ENCODE measurements at places on chromosomes 4 and X.

DNA sequence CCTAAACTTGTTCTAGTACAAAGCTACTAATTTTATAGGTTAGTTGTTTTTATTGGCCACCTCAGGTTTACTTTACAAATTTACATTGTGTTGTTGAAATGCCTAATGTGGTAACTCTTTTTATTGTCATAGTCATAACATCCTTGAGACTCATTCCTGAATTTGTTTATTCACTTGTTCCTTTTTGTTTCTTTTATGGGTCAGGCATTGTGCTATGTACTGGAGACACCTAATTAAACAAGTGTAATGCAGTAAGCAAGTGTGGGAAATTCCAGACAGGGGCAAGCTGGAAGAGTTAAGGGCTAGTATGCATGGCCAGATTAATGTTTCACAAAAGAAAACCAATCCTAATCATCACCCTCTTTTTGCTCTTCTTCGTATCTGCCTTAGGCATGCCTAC lies 30.5 kb upstream of the TTC29 start:
- DNase-seq = no peak

DNA sequence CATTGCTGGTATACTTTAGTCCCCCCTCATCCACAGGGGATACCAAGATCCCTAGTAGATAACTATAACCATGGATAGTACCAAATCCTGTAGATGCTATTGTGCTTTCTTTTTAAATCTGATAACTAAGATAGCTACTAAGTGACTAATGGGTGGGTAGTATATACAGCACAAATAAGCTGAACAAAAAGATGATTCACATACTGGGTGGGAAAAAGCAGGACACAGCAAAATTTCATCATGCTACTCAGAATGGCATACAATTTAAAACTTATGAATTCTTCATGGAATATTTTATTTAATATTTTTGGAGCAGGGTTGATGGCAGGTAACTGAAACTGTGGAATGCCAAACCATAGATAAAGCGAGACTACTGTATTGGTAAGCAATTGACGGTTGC lies 161.6 kb downstream of the IL15 start:
- no peak for DNase-seq

DNA sequence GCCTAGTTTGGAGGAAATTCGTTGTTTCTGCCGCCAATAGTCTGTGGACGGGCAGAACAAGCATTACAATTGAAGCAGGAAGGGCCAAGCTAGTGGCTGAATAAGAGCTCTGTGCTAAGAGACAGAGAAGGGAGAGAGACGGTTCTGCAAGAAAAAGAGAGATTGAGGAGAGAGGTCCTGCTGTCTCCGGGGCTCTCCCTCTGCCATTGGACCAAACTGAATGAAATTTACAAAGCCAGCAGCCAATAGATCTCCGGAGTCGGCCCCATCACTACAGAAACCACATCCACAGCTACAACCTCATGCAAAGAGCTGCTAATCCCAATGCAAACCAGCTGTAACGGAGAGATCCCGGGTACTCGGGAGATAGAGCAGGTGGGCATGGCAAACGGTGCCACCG lies at the start of gene NLGN4X:
TSS of gene NLGN4X (minus strand) at position 148 of the 400 bp plus-strand sequence. CDS start 77,401 bp downstream, outside the sequence.
- DNase-seq = no peak

- peak; percentile 55 for DNase-seq
Measured at GRCh38 chr4:80266902-80267380, 477 bp downstream of the FGF5 start.

- no peak for DNase-seq
Measured at GRCh38 chrX:20567108-20567507, 300.4 kb upstream of the RPS6KA3 start.

DNA sequence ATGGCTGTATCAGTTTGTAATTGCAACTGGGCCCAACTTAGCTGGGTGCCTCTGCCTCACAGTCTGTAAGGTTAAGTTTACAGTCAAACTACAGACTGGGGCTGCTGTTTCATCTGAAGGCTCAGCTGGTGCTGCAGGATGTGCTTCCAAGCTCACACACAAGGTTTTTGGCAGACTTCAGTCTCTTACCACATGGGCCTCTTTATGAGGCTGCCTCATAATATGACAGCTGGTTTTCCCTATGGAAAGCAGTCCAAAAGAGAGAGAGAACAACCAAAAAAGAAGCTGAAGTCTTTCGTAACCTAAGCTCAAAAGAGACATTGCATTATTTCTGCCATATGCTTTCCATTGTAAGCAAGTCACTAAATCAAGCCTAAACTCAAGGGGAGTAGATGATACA lies 271.7 kb downstream of the DCTD start:
- DNase-seq = no peak

GRCh38 chr4:174406383-174406782 lies 115.9 kb downstream of the HPGD start:
- no peak for DNase-seq

DNA sequence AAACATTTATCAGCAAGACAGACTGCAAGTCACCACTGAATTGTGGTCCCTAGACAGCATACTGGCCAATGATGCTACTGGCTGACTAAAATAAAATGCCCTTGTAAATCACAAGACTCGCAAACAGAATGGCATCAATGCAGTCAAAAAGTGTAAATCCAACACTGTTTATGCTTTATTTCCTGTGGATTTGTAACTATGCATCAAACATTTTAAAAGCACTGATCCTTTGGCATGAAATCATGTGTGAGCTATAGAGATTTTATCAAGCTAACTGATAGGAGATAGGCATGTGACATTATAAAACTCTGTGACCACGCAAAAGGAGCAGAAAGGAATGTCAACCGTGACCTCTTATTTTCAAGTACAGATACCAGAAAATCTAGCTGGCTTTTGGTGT lies 20.8 kb downstream of the MBNL3 start:
- DNase-seq = no peak

GRCh38 chr4:171221181-171221580 lies 592.0 kb upstream of the GALNTL6 start:
- DNase-seq = no peak

DNA sequence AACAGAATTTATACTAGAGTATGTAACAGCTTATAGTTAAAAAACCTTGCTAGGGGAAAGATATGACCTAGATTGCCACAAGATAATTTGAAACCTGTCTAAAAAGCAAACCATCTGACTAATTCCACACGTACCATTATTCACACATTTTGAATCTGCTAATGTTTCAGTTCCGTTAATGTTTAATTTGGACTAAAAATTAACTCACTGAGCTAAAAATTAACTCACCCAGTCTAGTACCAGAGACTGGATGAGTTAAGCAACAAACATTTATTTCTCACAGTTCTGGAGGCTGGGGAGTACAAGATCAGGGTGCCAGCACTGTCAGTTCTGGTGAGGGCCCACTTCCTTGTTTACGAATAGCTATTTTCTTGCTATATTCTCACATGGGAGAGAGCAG lies 231.5 kb upstream of the DIAPH2 start:
- peak; percentile 57 for DNase-seq

GRCh38 chrX:111444881-111445280 lies 32.9 kb upstream of the DCX start:
- DNase-seq = no peak

DNA sequence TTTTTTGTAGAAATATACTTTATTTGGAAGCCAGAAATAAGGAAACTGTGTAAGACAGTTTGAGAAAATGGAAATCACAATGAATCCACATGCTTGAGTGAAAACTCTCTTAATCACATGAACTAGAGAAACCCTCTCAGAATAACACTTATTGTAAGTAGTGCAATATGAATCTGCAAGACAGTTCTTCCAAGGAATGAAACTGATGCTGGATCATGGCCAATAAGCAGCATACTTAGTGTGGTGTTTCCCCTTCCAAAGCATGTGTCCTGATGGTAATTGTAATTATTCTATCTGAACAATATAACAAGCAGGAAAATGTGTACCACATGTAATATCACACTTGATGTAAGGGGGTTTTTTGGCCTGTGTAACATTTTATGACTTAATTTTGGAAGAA lies 1870.5 kb upstream of the TENM3 start:
- DNase-seq = no peak

- DNase-seq = no peak
Measured at GRCh38 chrX:87468941-87469340, 48.7 kb upstream of the KLHL4 start.

GRCh38 chr4:38014421-38014852 lies 54.2 kb downstream of the PTTG2 start:
- DNase-seq = no peak

DNA sequence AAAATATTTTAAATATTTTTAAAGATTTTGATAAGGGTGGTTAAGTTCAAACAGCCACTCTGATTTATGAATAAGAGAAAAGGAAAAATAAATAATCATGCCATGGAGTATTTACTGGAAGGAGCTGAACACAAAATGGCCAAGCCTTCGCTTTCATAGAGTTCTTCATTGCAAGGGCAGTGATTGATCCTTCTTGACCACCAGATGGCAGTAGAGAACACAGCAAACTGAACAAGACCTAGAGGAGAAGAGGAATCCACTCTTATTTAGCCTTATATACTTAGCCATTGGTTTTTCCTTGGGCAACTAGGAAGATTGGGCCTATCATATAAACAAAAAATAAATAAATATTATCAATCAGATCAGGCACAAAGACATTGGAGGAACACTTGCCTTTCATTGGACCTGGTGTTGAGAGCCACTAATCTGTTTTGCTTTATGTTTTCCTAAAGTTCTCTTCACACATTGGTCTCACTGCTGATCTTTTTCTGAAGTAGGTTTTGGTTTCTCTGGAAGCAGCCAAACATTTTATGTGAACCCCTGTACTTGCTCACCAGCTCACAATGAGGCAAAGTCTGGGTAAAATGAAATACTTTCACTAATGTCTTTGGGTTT lies 58.1 kb upstream of the PARM1 start:
- peak; percentile 77 for DNase-seq

DNA sequence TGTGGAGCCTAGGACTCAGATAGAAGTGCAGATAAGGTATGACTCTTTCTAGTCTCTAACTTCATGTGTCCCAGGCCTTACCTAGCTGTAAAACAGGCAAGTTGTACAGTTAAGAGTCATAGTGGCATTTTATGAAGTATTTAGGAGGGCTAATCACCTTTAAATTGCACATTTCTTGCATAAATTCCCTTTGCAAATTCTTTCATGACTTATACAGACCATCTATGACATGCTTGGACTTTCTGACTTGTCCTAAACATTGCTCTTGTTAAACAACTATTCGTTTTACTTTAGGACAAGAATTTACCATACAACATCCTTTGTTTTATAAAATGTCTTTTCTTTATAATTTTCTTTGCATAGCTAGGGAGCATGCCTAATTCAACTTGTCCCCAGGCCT lies 7.8 kb upstream of the RRAGB start:
- peak; percentile 4 for DNase-seq

DNA sequence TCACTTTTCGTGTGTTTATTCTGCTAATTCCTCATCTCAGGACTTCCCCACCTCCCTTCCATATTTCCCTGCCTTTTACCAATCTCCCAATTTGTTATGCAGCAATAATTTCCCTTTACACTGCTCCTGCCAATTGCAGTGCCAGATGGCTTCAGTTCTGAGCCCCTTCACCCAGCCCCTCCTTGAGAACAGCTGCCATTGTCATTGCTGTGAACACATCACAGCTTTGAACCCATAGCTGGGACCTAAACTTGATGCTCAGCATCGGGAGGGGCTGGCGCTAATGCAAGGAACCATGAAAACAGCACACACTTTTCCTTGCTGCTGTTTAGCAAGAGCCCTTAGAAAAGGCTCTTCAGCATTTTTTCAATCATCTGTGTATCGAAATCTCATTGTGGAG lies 104.9 kb downstream of the ALPK1 start:
- no peak for DNase-seq

GRCh38 chr4:15729910-15730533 lies 27.2 kb downstream of the BST1 start:
- DNase-seq = peak; percentile 53

- DNase-seq = no peak
Measured at GRCh38 chr4:140688711-140689598, 67.2 kb downstream of the TBC1D9 start.

DNA sequence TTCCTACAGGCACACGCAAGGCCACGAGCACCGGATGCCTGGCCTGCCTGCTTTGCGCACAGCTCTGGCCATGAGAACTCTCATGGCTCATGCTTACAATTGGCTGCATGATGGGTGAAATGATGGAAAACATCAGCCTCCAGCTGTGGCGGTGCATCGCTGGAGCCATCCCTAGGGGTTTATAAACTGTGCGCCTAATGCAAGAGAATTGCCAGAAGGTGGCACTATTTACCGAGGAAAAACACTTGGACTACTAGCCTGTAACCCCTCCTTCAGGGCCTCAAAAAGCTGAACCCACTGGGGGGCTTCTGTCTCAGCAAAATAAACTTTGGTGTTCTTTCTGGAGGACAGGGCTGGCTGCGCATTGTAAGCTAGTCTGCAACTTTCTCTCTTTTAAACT lies 51.9 kb downstream of the PHKA2 start:
- peak; percentile 22 for DNase-seq

- no peak for DNase-seq
Measured at GRCh38 chrX:10121787-10122186, 35.0 kb upstream of the CLCN4 start.

DNA sequence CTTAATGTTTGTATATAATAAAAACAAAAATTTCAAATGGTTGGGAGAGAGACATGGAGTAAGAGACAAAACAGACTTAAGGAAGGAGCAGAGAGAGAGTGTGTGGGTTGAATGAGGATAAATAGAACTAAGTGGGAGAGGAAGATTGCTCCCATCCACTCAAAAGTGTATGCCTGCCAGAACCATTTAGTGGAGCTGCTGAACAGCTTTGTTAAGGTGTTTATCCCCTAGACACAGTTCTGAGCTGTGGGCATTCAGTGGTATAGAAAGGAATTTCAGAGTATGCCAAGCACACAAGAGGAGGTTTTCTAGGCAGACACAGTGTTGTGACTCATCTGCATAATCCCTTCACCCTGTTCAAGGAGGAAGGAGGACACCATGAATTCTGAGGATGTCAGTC lies 508.6 kb upstream of the EPHA5 start:
- DNase-seq = no peak

- peak; percentile 16 for DNase-seq
Measured at GRCh38 chr4:112889619-112890527, 159.6 kb upstream of the ANK2 start.

GRCh38 chr4:145719752-145720624 lies 40.0 kb downstream of the C4orf51 start:
- no peak for DNase-seq

DNA sequence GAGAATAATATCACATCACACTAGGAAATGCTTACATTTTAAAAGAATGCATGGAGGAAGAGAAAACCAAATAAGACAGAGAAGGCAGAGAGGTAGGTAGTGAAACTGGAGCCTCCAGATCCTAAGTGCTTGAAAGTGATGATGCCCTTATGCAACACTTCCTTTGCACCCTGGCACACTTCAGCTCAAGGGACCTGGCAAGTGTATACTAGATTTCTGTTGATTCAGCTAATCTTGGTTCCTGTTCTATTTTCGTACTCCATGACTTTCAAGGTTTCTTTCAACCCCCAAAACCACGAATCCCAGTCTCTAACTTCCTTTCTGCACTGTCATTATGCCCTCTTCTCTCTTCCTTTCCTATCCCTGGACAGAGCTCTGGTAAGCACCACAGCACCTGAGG lies 36.9 kb upstream of the SH3KBP1 start:
- DNase-seq = no peak

GRCh38 chr4:81673961-81674360 lies 202.3 kb upstream of the RASGEF1B start:
- no peak for DNase-seq
